GM13976 (cell line): ENCODE measurements at places on chromosomes 13 and 19.

DNA sequence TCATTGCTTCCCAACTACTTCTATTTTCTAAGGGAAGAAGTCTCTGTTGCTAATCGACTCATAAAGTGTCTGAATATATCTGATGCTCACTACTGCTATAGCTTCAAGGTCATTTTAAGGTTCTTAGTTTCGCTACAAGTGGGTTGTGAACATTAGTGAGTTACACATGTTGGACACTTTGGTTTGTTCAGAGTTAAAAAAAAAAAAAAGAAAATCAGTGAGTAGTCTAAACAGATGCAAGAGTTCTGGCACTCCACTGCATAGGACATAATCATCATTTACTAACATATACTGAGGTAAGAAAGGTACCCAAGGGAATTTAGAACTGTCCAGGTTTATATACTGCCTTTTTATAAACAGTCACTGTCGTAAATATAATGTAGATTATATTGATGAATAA lies 108.8 kb downstream of the KLF12 start:
- no peak for DNase-seq

DNA sequence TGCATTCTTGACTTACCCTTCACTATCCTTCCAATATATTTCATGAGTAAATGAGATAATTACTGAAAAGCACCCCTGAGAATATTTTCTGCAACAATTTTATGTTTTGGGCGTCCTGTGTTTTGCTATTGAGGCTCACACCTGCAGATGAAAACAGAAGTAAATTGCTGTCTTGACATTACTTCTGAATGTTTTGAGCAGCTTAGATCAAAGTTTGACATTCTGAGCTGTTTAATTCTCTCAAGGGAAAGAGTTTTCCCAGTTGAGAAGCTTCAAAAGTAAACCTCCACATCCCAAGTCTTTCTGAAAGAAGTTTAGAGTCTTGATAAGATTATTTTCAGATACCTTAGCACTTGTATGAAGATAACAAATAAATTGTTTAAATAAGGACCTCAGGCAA lies 1667.2 kb upstream of the SLC10A2 start:
- DNase-seq = no peak

DNA sequence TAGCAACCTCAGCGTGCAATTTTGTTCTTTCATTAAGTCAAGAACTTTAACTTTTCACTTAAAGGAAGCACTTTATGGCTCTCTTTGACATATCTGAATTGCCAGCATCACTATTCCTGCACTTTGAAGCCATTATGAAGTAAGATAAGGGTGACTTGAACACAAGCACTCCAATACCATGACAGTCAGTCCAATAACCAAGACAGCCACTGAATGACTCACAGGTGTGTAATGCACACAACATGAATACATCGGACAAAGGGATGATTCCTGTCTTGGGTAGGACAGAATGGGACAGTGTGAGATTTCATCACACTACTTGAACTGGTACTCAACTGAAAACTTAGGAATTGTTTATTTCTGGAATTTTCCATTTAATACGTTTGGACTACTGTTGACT lies 233.7 kb upstream of the IPO5 start:
- no peak for DNase-seq

DNA sequence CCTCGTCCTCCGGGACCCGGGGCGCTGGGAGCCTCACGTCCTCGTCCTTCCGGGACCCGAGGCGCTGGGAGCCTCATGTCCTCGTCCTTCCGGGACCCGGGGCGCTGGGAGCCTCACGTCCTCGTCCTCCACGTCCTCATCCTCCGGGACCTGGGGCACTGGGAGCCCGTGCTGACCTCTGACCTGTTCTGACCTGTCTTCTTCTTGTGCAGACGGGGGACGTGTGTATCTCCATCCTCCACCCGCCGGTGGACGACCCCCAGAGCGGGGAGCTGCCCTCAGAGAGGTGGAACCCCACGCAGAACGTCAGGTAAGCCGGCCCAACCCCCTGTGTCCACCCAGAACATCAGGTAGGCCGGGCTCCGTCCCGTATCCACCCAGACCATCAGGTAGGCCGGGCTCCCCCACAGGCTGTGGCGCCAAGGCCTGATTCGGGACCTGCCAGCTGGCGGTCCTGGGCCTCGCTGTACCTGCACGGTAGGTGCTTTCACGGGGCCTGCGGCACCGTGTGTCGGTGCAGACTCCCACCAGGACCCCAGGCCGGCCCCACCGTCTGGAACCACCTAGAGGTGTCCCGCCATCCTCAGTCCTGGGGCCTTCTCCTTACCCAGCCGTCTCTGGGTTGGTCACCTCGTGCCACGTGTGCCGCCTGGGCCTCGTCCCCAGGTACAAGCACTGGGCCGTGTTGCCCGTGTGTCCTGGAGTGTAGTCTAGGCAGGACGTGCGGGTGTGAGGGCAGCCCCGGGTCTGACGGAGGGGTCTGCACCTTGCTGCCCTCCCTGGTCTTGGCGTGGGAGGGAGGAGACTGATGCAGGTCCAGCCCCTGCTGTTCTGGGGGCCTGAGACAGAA lies 4.7 kb downstream of the CDC34 start:
- no peak for DNase-seq

DNA sequence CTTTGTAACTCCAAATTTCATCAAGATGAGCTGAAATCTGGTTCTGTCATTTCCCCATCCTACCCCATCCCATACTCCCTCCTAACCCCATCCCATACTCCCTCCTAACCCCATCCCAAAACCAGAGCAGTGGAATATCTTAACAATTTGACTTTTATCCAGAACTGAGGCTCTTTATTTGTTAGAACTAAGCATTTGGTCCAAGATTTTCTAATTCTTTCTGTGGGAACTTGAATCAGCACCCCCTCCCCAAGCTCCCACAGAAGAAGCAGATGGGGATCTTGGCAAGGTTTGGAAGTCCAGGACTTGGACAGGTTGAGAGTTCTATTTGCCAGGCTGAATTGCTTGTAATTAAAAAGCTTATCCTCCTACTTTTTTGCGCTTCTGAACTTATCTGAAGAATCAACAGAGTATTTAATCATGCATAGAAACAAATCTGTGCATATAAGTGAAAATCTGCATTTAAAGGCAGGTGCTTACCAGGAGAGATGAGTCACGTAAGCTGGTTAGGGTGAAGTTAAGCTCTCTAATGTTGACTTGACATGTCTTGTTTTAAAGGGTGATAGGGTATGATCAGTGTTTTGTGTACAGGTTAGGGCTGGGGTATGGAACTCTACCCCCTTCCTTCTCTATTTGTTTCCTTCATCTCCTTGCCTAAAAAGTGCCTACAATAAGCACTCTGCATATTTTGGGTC lies 111.1 kb downstream of the COG6 start:
- no peak for DNase-seq

DNA sequence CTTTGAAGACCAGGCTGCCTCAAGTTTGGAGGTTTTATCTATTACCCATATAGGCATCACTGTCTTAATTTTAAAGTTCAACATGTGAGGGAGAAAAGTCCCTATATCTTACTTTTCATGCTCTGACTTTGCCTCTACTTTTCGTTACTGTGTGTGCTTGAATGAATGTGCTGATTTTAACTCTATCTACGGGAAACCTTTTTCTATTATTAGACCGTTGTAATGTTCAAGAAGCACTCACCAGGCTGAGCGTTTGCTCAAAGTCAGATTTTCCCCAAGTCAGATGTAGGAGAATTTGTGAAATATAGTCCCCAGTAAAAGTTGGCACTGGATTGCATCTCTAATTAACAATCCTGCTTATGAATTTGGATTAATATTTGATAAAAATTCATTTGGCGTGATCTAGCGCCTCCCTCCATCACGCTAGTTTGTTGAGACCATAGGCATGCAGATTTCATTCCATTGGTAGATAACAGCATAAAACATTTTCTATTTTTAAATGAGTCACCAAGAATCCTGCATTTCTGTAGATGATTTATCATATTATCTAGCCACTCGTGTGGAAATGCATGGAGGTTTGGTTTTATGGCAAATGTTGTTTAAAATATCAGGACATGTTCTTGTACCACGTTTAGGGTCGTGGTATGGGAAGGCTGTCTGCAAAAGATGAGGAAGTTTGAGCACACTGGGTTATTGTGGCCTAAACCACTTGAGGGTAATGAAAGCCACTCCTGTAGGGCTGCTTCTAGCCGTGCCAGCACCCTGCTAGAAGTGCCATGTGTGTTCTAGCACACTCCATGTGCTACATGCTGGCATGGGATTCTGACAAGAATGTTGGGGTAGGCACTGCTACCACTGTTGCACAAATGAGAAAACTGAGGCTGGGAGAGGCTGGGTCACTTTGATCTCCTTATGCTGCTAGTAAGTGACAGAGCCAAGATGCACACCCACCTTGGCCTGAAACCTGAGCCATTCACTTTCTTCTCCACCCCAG lies 179.4 kb downstream of the FGF9 start:
- no peak for DNase-seq

DNA sequence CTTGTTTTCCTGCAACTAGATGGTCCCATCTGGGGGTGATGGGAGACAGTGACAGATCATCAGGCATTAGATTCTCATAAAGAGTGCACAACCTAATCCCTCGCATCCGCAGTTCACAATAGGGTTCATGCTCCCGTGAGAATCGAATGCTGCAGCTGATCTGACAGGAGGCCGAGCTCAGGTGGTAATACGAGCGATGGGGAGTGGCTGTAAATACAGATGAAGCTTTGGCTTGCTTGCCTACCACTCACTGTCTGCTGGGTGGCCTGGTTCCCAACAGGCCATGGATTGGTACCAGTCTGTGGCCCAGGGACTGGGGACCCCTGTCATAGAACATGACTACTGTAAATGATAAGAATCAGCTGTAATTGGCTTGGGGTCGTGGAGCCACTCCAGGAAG lies 28.0 kb downstream of the WDR88 start:
- DNase-seq = no peak

DNA sequence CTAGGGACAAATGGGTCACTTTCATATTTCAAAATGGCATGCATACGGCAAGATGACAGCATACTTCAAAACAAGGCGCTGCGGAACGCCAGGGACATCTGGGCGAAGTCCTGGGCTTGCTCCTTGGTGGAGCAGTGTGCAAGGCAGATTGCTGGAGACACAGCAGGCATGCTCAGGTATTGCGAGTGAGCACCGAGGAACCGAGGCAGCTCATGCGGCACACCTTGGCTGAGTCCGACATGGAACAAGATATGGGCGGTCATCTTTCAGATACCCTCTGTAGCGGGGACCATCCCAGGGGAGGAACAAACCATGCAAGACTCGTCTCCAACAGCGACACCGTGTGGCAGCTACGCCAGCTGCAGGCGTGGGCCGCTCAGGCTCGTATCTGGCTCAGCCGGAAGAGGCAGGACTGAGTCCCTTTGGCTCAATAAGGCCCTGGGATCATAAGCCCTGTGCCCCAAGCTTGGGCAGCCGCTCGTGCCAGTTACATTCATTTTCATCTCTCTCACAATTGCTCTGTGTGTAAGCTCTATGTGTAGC lies 112.4 kb downstream of the NUFIP1 start:
- DNase-seq = no peak

GRCh38 chr13:32645854-32646253 lies 59.6 kb downstream of the PDS5B start:
- no peak for DNase-seq

DNA sequence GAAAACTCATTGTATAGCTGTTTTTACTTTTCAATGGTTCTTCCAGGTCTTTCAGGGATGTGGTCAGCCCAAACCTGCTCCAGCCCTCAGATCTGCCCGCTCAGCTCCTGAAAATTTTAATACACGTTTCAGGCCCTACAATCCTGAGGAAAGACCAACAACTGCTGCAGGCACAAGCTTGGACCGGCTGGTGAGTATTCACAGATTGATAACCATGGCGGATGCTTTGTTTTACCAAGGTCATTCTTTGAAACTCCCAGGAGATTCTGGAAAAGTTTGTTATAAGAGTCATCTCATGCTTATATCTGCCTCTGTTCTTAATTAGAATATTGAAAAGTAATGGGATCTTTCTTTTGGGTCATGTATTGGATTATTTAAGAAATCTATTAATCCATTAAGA lies 173.5 kb downstream of the DCT start:
- no peak for DNase-seq

DNA sequence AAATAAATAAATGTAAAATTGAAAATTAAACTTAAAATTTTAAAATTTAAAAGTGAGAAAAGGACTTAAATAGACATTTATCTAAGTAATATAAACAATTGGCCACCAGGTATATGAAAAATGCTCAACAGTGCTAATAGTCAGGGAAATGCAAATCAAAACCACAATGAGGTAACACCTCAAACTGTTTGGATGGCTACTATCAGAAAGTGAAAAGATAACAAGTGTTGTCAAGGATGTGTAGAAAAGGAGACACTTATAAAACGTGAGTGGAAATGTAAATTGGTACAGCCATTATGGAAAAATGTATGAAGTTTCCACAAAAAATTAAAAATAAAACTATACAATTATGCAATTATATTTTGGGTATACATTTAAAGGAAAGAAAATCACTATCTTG lies 752.2 kb downstream of the EFNB2 start:
- DNase-seq = no peak

DNA sequence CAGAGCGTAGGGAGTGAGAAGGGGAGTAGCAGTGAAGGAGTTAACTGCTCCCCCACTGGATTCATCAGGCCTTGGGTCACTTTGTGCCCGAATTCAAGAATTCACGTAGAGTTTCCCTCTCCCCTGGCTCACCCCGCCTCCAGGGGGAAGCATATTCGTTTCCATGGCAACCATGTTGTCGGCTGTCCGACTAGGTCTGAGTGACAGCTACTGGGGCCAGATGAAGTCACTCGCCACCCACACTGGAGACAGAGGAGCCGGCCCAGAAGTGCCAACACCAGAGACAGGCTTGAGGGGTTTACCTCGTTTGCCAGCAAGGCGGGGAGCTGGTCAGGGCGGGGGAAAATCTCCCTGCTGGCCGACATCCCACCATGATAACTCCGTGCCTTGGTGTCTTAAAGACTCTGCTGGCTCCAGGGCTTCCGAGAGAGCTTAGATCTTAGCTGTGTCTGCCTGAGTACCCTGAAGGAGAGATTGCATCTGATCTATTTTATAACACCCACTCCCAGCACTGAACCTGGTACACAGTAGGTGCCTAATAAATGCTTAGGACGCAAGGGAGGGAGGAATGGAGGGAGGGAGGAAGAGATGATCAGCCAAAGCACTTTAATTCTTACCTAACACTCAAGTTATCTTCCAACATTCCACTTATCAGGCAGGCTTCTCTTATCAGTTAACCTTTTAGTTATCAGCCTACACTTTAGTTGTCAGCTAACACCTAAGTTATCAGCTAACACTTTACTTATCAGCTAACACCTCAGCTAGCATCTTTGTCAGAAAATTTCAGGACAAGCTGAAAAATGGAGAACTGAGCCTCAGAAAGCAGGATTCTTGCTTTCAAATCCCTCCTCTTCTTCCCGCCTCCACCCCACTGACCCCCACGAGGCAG lies 57.2 kb upstream of the ZNRF4 start:
- no peak for DNase-seq

- DNase-seq = peak; percentile 78
Observed at GRCh38 chr13:28100150-28101121, at the start of gene FLT3. TSS of gene FLT3 (minus strand) at chr13:28100576. CDS start at chr13:28100510, 66 bp downstream.

- no peak for DNase-seq
Observed at GRCh38 chr13:42880056-42880605, 98.7 kb downstream of the FAM216B start.

DNA sequence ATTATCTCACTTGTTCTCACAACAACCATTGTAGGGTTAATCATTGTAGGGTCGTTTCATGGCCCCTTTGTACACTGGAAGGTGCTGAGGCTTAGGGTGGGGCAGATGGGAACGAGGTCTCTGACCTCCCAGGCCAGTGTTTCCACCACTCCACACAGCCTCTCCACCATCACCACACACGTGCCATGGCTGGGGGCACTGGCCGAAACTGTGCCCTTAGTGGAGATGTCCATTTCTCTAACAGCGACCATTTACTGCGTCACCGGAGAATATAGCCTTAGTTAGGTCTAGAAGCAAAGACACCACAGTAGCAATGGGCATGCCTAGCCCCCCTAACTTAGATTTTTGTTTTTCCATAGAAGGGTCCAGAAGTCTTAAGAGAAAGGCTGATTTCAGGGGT lies 36.5 kb downstream of the COL4A1 start:
- DNase-seq = no peak
